ENCODE measurements at places on chromosomes 3 and 15.

DNA sequence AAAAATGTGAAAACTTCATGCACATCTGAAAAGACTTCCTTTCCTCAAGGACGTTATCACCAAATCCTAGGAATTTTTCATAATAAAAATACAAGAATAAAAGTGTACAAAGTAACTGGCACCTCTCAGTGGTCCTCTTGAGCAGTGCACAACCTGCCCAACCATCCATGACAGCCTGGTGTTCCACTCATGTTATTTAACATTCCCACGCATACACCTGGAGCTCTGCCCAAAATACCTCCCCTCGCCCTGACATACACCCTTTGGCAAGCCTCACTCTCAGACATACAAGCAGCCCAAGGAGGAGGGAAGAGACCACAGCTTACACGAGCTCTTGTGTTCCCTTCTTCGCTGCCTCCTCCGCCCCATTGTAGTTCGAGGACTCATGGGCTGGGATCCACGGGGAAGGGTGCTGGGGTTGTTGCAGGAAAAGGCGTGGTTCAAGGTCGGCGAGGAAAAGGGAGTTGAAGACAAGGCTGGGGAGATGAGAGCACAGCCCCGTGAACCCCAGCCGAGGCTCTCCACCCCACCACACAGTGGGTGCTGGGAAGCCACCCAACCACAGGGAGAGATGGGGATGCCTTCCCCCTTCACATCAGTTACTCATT lies 23.3 kb downstream of the GRIP2 start:
- H3K27ac ChIP-seq: no peak overlapping the region
- no peaks in the 10 kb centered on the region for H3K4me1 ChIP-seq
- no peak for DNase-seq
- H3K4me3 ChIP-seq: no peak overlapping the region

DNA sequence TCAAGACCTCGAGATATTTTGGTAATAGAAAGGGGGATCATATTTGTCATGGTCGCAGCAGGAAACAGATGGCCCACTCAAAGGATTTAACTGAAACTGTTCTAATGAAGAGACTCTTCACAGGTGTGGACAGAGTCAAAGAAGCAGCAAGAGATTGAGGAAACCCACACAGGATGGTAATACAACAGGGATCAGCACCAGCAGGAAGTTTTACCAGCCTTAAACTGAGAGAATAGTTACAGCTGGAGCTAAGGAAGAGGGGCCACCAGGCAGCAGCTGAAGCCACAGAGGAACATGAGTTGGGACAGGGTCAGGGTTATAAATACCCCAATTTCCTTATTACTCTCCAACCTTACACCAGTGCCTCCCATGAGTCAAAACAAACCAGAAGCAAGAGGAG lies 131.8 kb upstream of the UBE2E2 start:
- H3K36me3 ChIP-seq: no peaks in the 10 kb centered on the region
- H3K27ac ChIP-seq: no peak overlapping the region
- peaks cover 7% of the 10 kb centered on the region for H3K27me3 ChIP-seq
- DNase-seq: no peak
- no peak overlapping the region for H3K4me3 ChIP-seq

- DNase-seq: no peak
- no peaks in the 10 kb centered on the region for H3K36me3 ChIP-seq
- H3K4me3 ChIP-seq: no peak overlapping the region
- H3K27me3 ChIP-seq: peaks cover 1% of the 10 kb centered on the region
- H3K27ac ChIP-seq: no peak overlapping the region
- peaks cover 21% of the 10 kb centered on the region for H3K4me1 ChIP-seq
These were observed 57.0 kb upstream of the FRMD4B start for GRCh38 chr3:69442771-69443311.

- H3K36me3 ChIP-seq: no peaks in the 10 kb centered on the region
- H3K27me3 ChIP-seq: no peaks in the 10 kb centered on the region
- H3K27ac ChIP-seq: peak overlapping the region; percentile 94
- H3K4me3 ChIP-seq: peak overlapping the region; percentile 96
- no peak for DNase-seq
- H3K4me1 ChIP-seq: peaks cover 42% of the 10 kb centered on the region
These were observed 507 bp downstream of the DIPK2A start for GRCh38 chr3:143972155-143972504.

DNA sequence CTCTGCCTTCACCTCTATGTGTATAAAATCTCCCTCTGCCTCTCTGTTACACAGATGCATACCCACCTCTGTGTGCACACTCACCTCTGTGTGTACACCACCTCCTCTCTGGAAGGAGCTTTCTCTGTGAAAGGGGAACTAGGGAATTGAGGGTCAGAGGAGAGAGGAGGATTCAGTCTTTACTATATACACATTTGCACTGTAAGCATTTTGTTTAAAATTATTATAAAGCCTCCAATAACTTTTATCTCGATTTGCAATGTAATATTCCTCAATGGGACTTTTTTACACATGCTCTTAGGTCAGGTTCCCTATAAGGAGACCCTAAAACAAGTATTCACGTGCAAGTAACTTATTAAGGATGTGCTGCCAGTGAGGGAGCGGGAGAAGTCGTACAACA lies 82.5 kb downstream of the OXNAD1 start:
- no peaks in the 10 kb centered on the region for H3K27me3 ChIP-seq
- no peak overlapping the region for H3K4me3 ChIP-seq
- peaks cover 42% of the 10 kb centered on the region for H3K4me1 ChIP-seq
- DNase-seq: no peak
- no peak overlapping the region for H3K27ac ChIP-seq

GRCh38 chr3:31793821-31794220 lies 187.2 kb downstream of the OSBPL10 start:
- no peaks in the 10 kb centered on the region for H3K4me1 ChIP-seq
- H3K27me3 ChIP-seq: peaks cover 3% of the 10 kb centered on the region
- no peak overlapping the region for H3K27ac ChIP-seq
- no peak for DNase-seq
- no peak overlapping the region for H3K4me3 ChIP-seq

DNA sequence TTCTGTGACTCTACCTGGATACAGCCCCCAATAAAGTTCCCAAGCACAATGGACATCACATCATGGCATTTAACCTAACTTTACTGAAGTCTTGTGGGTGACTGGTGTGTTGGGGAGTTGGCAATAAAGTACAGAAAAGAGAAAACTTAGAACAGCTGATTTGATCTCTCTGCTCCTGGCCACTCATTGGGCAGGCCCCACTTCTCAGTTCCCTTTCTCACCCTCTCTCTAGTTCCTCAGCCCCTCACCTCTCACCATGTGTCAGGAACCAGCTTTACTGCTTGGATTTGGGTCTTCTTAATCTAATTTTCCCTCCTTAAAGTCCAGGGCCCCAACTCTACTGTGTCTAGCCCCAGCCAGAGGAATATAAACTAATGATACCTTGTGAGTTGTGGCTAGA lies 713 bp upstream of the MUC13 start:
- no peak overlapping the region for H3K27ac ChIP-seq
- 0 out of 2 replicates have a peak, but pooled peaks cover 5% of the 10 kb centered on the region for H3K36me3 ChIP-seq
- no peak for DNase-seq
- peaks cover 15% of the 10 kb centered on the region for H3K27me3 ChIP-seq

GRCh38 chr3:4823986-4824925 lies 155.0 kb upstream of the BHLHE40 start:
- no peak for DNase-seq
- H3K27me3 ChIP-seq: no peaks in the 10 kb centered on the region
- peaks cover 33% of the 10 kb centered on the region for H3K4me1 ChIP-seq
- no peak overlapping the region for H3K4me3 ChIP-seq
- peaks cover 9% of the 10 kb centered on the region for H3K36me3 ChIP-seq

DNA sequence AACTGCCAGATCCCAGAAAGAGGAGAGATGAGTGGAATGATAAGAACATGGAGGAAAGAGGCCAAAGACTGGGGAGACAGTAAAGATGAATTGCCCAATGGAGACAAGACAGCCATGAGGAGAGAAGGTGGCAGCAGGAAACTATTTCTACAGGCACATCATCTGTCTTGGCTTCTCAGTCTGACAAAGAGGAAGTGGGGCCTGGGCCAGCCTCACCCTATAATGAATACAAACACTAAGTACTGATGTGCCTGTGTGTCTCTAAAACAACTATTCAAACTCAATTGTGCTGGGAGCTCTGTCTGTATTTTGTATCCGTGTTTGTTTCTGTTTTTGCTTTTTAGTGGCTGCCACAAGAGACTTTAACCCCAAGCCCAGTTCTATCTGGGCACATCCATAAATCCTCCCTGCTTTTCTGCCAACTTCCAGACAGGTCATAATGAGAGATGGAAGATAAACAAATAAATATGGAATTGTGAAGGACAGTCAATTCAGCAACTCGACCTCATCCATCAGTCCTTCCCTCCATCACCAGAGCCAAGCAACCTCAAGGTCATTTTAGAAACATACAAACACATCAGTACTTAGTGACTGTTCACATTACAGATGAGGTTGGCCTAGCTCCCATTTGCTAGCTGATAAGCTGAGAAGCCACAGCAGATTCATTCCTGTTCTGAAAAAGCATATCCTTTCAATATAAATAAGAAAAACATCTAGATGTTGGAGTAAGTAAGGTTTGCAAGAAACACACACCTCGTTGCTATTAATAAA lies 116.7 kb downstream of the CADPS start:
- H3K27me3 ChIP-seq: no peaks in the 10 kb centered on the region
- no peaks in the 10 kb centered on the region for H3K4me1 ChIP-seq
- DNase-seq: no peak
- H3K36me3 ChIP-seq: no peaks in the 10 kb centered on the region
- H3K27ac ChIP-seq: no peak overlapping the region

GRCh38 chr3:179174316-179174715 lies 26.2 kb downstream of the PIK3CA start:
- H3K27ac ChIP-seq: no peak overlapping the region
- peaks cover 17% of the 10 kb centered on the region for H3K4me1 ChIP-seq
- peaks cover 9% of the 10 kb centered on the region for H3K36me3 ChIP-seq
- H3K27me3 ChIP-seq: no peaks in the 10 kb centered on the region
- H3K4me3 ChIP-seq: no peak overlapping the region
- no peak for DNase-seq

GRCh38 chr3:192062186-192062585 lies 601.2 kb downstream of the PYDC2 start:
- peak; percentile 50 for DNase-seq
- H3K4me3 ChIP-seq: no peak overlapping the region
- H3K27me3 ChIP-seq: no peaks in the 10 kb centered on the region
- H3K27ac ChIP-seq: peak overlapping the region; percentile 9

GRCh38 chr3:68904064-68904463 lies 28.3 kb downstream of the TAFA4 start:
- H3K27me3 ChIP-seq: peaks cover 22% of the 10 kb centered on the region
- H3K36me3 ChIP-seq: no peaks in the 10 kb centered on the region

DNA sequence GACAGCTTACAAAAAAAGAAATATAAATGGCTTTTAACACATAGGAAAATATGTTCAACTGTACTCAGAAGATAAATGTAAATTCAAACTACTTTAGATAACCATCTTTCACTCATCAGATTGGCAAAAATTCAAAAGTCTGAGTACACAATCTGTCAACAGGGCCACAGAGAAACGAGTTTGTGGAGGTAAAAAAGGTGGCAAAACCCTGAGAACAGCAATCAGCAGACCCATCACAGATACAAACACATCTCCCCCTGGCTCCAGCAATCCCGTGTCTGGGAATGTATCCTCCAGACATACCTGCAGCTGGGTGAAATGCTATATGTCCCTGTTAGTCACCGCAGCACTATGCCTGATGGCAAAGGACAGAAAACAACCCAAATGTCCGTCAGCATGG lies 149.5 kb downstream of the OSBPL10 start:
- no peak for DNase-seq
- H3K36me3 ChIP-seq: no peaks in the 10 kb centered on the region
- H3K4me3 ChIP-seq: no peak overlapping the region
- no peaks in the 10 kb centered on the region for H3K4me1 ChIP-seq
- H3K27me3 ChIP-seq: no peaks in the 10 kb centered on the region
- H3K27ac ChIP-seq: no peak overlapping the region

GRCh38 chr15:29917600-29918597 lies 95.6 kb upstream of the TJP1 start:
- no peaks in the 10 kb centered on the region for H3K36me3 ChIP-seq
- H3K4me3 ChIP-seq: peak overlapping the region; percentile 69
- peak; percentile 69 for DNase-seq
- no peaks in the 10 kb centered on the region for H3K27me3 ChIP-seq
- peak overlapping the region; percentile 64 for H3K27ac ChIP-seq

- no peak for DNase-seq
- no peaks in the 10 kb centered on the region for H3K36me3 ChIP-seq
- H3K4me1 ChIP-seq: peaks cover 50% of the 10 kb centered on the region
- peak overlapping the region; percentile 32 for H3K27ac ChIP-seq
These were observed 205.8 kb downstream of the TJP1 start for GRCh38 chr15:29616512-29616911.

DNA sequence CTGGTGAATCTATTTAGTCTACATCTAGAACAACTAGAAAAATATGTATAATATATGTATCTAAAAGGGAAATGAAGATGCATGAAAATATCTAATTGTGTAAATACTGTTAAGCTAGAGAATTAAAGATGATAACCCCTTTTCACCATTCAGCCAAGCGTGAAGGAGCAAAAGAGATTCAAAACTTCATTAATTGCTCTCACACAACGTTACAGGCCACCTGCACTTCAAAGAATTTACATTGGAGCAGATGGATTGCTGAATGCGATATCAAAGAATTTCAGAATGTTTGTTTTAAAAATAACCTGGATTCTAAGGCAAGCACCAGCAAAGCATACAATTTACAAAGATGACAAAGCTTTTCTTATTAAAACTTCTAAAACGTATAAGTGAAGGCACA lies 243.2 kb downstream of the ROBO2 start:
- no peaks in the 10 kb centered on the region for H3K36me3 ChIP-seq
- no peak overlapping the region for H3K27ac ChIP-seq
- no peak for DNase-seq
- no peaks in the 10 kb centered on the region for H3K27me3 ChIP-seq
- H3K4me1 ChIP-seq: no peaks in the 10 kb centered on the region

DNA sequence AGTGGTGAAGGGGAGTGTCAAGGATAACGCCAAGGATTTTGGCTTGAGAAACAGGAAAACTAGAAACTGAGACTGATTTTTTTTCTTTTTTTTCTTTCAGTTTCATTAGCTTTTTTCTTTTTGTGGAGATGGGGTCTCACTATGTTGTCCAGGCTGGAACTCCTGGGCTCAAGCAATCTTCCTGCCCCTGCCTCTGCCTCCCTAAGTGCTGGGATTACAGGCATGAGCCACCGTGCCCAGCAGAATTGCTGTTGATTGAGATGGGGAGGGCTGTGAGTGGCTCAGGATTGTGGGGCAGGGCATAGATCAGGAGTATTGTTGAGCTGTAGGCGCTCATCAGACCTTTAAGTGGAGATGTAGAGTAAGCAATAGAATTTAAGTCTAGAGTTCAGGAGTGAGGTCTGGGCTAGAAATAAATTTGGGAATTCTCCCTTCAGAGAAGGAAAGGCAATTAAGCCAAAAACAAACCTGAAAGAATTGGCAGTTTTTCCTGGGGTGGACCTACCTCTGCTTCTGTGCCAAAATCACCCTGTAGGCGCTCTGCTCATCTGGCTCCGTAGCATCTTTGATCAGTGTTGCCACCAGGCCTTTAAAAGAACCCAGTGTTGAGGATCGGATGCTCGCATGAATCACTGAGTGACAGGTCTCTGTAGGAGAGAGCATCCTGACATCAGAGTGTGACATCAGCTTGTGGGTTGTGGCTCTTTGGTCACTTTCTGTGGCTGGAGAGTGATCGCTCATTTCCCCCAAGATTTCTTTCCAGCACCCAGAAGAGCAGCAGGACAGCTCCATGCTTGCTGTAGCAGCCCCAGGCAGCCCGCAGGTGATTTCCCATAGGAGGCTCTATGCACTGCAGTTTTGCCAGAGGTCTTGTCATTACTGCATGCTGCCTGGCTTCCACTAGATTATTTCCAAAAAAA lies 15.8 kb downstream of the ABHD17C start:
- peaks cover 2% of the 10 kb centered on the region for H3K27me3 ChIP-seq
- H3K4me3 ChIP-seq: no peak overlapping the region
- H3K27ac ChIP-seq: no peak overlapping the region
- DNase-seq: peak; percentile 18
- H3K36me3 ChIP-seq: no peaks in the 10 kb centered on the region
